ENCODE measurements at places on chromosomes 4 and X. TPM values are rescaled to one million over a fixed set of nuclear protein-coding genes. Genes with fewer than 3 reads are reported as not detected.
A peak's percentile ranks its signal among the peaks of the same experiment; 100 is the strongest.

MAEA gene
- total RNA-seq, result 38.2 TPM

S100P gene
- total RNA-seq, result not detected

FATE1 gene
- not detected for total RNA-seq

CSTF2 gene
- total RNA-seq, result 19.8 TPM

ETNPPL gene
- total RNA-seq, result 0.19 TPM

MAGEE2 gene
- total RNA-seq, result not detected

GRCh38 chr4:15294832-15295231 is 133.0 kb upstream of the C1QTNF7 start:
- H3K36me3 ChIP-seq, result no peaks in the 10 kb centered on the region
- H3K27me3 ChIP-seq, result no peaks in the 10 kb centered on the region
- H3K4me1 ChIP-seq, result peaks cover 11% of the 10 kb centered on the region
- H3K27ac ChIP-seq, result no peak overlapping the region
- no peak for DNase-seq

- no peaks in the 10 kb centered on the region for H3K27me3 ChIP-seq
- no peak overlapping the region for H3K27ac ChIP-seq
- H3K4me1 ChIP-seq, result no peaks in the 10 kb centered on the region
- no peaks in the 10 kb centered on the region for H3K36me3 ChIP-seq
Measured at GRCh38 chr4:150973626-150974251, 41.3 kb downstream of the LRBA start.

DNA sequence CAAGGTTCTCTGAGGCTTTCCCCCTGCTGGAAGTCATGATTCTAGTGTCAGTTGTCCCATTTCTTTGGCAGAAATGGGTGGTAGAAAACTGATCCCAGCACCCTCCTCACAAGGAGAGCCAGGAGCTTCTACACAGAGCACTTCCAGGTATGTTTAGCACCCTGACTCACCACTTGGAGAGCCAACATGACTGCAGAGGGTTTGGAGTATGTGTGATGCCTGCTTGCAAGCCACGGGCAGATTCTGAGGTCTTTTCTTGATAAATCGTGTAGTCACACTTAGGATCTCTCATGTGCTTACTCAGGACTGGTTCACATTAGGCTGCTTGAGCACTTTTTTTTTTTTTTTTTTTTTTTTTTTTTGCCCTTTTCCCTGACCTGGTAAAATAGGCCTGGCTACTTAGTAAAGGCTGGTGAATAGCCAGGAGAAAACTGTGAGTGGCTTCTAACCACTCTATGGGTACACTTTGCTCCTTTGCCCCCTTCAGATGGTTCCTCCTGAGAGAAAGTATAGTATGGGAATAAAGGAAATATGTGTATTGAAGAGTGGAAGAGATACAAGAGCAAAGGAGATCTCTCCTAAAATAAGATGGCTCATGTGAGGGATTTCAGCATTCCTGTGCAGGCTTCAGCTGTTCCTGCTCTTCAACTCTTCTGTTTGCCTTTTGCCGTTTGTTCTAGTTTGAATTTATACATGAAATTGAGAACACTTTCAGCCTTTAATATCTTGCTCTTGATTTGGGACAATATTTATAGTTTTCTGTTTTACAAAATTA is 103.6 kb downstream of the EMCN start:
- H3K27ac ChIP-seq, result no peak overlapping the region
- H3K36me3 ChIP-seq, result no peaks in the 10 kb centered on the region
- H3K4me1 ChIP-seq, result peaks cover 7% of the 10 kb centered on the region
- H3K4me3 ChIP-seq, result no peak overlapping the region
- no peaks in the 10 kb centered on the region for H3K27me3 ChIP-seq

GRCh38 chr4:177638871-177639270 is 196.6 kb upstream of the AGA start:
- H3K4me1 ChIP-seq, result peaks cover 8% of the 10 kb centered on the region

- DNase-seq, result no peak
- no peaks in the 10 kb centered on the region for H3K36me3 ChIP-seq
- H3K27ac ChIP-seq, result no peak overlapping the region
- H3K4me1 ChIP-seq, result peaks cover 15% of the 10 kb centered on the region
Measured at GRCh38 chr4:41058426-41058825, 155.9 kb downstream of the APBB2 start.

DNA sequence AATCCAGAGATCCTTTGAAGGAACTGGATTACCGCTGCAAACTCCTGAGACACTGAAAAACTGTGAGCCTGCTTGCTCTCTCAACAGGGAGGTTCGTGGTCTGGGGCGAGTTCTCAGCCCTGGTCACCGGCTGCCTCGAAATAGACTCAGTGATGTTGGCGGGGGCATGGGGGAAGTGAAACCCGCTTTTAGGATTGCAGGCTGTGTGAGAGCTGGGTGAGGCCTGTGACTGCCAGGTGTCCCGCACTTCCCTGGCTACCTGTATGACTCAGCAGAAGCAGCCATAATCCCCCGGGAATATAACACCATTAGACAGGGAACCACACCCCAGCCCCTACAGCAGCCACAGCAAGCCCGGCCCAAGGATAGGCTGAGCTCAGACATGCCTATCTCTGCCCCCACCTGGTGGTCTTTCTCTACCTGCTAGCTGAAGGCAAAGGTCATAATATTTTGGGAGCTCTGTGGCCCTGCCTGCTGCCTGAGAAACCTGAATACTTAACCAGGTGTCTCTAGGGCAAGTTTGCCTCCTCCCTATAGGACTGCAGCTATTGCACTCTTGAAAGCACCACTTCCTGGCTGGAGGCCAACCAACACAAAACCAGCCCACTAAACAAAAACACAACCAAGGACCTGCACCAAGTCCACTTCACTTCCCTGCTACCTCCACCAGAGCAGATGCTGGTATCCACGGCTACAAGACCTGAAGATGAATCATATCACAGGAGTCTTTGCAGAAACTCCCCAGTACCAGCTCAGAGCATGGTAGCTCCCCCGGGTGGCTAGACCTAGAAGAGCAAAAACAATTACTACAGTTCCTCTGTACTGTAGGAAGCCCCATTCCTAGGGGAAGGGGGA is 202.0 kb downstream of the RRAGB start:
- no peaks in the 10 kb centered on the region for H3K4me1 ChIP-seq
- H3K36me3 ChIP-seq, result no peaks in the 10 kb centered on the region
- H3K4me3 ChIP-seq, result no peak overlapping the region
- DNase-seq, result no peak
- no peaks in the 10 kb centered on the region for H3K27me3 ChIP-seq

GRCh38 chr4:46123913-46124755 is at the start of gene GABRG1:
TSS of gene GABRG1 (minus strand) at chr4:46124054. CDS start at chr4:46123913, 141 bp downstream.
- no peaks in the 10 kb centered on the region for H3K36me3 ChIP-seq
- H3K27me3 ChIP-seq, result peaks cover 35% of the 10 kb centered on the region
- H3K27ac ChIP-seq, result no peak within 1 kb of the TSS
- H3K4me3 ChIP-seq, result peak within 1 kb of the TSS; percentile 43
- peaks cover 12% of the 10 kb centered on the region for H3K4me1 ChIP-seq

GRCh38 chr4:166735553-166735952 is 498.7 kb downstream of the SPOCK3 start:
- H3K4me1 ChIP-seq, result no peaks in the 10 kb centered on the region
- H3K36me3 ChIP-seq, result no peaks in the 10 kb centered on the region
- no peak overlapping the region for H3K4me3 ChIP-seq

DNA sequence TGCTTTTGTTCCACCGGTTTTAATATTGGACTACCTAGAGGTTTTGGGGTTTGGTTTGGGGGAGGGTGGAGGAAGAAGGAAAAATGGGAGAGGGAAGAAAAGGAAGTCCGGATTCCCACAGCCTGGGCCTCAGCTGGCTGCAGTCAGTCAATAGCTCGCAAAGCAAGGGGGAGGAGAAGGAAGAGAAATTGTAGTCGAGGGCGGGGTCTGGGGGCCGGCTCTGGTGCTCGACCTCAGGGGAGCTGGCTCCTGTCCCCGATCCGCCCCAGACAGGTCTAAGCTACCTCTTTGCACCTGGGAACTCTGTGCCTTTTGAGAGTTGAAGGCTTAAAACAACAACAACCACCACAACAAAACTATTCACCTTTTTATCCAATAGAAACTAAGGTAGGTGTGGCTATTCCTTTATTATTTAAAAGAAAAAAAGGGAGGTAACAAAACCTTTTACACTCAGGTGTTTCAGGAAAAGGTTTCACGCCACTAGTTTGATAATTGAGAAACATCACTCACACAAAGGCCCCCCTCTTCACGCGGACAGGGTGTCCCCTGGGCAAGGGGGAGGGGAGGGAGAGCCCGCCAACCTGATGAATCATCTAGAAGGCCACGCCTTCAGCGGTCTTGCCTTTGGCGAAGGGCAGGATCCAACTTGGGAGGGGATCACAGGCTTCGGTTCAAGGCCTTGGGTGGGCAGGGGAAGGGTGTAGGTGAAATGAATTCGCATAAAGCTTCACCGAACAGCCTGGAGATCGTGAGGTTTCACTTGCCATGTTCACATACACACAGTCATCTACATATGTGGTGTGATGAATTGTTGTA is 1.6 kb upstream of the LNX1 start:
- peak overlapping the region; percentile 44 for H3K4me3 ChIP-seq
- H3K4me1 ChIP-seq, result peaks cover 25% of the 10 kb centered on the region
- DNase-seq, result peak; percentile 57
- peaks cover 15% of the 10 kb centered on the region for H3K27me3 ChIP-seq
- no peaks in the 10 kb centered on the region for H3K36me3 ChIP-seq

DNA sequence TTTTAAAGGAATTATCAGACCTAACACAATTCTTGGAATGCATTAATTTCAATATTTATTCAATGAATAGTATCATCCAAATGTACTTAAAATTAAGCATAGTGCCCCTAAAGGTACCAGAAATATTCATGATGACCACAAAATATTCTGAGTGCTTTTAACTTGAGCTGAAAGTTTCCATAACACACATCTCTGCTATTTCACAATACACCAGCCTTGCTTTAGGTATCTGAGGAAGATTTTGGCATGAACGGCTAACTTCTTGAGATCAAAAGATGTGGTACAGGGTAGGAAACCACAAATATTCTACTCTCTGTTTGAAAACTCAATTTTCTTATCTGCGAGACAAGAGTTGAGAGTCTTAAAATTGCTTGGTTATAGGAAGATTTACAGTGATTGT is 538.3 kb upstream of the PCDH7 start:
- no peaks in the 10 kb centered on the region for H3K36me3 ChIP-seq
- no peak for DNase-seq
- no peak overlapping the region for H3K4me3 ChIP-seq
- H3K27me3 ChIP-seq, result no peaks in the 10 kb centered on the region
- H3K4me1 ChIP-seq, result no peaks in the 10 kb centered on the region

DNA sequence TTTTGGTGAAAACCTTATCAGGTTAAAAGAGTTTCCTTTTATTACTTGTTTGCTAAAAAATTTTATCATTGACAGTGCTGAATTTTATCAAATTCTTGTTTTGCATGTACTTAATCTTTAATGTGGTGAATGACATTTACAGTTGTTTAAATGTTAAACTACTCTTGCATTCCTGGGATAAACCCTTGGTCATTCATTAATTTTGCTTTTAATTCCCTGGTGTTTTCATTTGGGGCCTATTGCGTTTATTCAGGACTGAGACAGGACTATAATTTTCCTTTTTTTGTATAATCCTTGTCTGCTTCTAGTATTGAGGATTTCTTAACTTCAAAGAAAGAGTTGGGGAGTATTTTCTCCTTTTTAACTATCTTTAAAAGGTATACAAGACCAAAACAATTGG is 98.7 kb upstream of the TLL1 start:
- H3K36me3 ChIP-seq, result no peaks in the 10 kb centered on the region
- no peaks in the 10 kb centered on the region for H3K4me1 ChIP-seq
- H3K27ac ChIP-seq, result no peak overlapping the region
- DNase-seq, result no peak
- no peaks in the 10 kb centered on the region for H3K27me3 ChIP-seq

DNA sequence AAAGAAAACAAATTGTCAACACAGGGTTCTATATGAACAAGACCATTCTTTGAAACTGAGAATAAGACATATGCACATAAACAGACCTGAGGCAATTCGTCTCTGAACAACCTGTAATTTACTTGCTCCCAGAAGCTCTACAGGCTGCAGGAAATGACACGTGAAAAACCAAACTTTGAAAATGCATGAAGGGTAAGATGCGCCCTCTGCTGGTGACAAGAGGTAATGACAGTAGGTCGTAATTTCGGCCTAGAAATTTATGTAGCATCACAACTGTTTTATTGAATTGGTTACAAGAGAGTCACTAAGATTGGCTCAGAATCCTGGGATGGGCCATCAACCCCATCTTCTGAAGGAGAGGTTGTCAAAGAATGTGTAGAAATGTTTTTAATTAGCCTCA is 276.5 kb downstream of the PPP4R3C start:
- H3K36me3 ChIP-seq, result no peaks in the 10 kb centered on the region
- H3K4me1 ChIP-seq, result no peaks in the 10 kb centered on the region
- no peaks in the 10 kb centered on the region for H3K27me3 ChIP-seq
- peak; percentile 35 for DNase-seq
- H3K4me3 ChIP-seq, result no peak overlapping the region
- H3K27ac ChIP-seq, result no peak overlapping the region

DNA sequence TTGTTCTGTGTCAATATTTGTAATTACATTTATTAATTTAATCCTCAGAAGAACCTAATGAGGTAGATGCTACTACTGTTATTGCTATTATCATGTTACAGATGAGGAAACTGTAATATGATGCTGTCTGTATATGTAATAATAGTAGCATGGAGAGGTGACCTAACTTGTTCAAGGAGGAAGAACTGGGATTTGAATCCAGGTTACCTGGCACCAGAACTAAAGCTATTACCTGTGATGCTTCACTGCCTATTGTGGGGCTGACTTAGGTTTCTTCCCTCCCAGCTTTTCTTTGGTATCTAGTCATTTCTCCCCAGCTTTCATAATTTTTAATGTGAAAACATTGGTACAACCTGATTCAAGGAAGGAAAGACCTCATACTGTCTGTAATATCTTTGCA is 43.6 kb downstream of the RAPGEF2 start:
- no peak overlapping the region for H3K27ac ChIP-seq
- H3K36me3 ChIP-seq, result no peaks in the 10 kb centered on the region
- no peak for DNase-seq
- no peak overlapping the region for H3K4me3 ChIP-seq
- H3K4me1 ChIP-seq, result peaks cover 15% of the 10 kb centered on the region

DNA sequence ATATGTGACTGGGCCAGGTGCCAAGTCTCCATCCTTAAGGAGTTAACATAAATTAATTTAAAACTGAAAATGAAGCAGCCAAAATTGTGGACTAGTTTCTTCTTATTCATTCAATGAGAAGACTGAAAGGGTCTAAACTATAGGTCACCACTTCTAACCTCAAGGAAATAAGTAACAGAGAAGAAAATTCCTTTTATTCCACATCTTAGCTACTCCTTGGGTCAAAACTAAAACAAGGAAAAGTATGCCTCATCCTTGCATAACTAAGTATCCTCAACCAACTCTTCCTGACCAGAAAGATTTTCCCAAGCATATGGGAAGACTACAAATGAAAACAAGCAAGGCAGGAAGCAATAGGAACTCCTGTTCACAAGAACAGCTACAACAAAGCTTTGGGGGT is 71.2 kb downstream of the ZNF827 start:
- DNase-seq, result no peak
- no peaks in the 10 kb centered on the region for H3K27me3 ChIP-seq
- H3K4me1 ChIP-seq, result no peaks in the 10 kb centered on the region
- H3K4me3 ChIP-seq, result no peak overlapping the region

DNA sequence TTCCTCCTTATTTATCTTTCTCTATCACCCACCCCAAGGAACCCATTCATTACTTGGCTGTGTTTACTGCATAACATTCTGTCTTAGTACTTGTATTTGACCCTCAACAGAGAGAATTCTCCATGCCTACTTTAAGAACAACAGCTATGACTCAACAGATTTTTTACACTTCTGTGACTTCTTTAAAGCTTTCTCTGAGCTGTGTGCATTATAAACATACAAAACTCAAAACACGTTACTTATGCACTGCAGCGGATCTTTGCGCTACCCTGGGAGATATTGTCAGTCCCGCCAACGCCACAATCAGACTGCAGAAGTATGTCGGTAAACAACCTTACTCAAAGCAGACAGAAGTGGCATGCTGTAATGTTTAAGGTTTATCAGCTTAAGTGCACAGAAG is 35.1 kb downstream of the PRKX start:
- no peaks in the 10 kb centered on the region for H3K27me3 ChIP-seq
- no peaks in the 10 kb centered on the region for H3K36me3 ChIP-seq
- no peaks in the 10 kb centered on the region for H3K4me1 ChIP-seq
- DNase-seq, result no peak
- no peak overlapping the region for H3K4me3 ChIP-seq
